ENCODE measurements at places on chromosomes 6 and 20.

- peak; percentile 77 for DNase-seq
Observed at GRCh38 chr6:106167096-106167814, 81.1 kb downstream of the PRDM1 start.

DNA sequence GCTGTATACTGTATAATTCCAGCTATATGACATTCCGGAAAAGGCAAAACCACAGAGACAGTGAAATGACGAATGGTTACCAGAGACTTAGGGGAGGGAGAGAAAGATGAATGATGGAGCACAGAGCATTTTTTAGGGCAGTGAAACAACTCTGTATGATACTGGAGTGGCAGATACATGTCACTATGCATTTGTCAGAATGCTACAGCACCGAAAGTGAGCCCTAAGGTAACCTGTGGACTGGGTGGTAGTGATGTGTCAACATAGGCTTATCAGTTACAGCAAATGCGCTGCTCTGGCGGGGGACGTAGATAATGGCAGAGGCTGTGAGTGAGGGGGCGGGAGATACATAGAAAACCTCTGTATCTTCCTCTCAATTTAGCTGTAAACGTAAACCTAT, 201.3 kb upstream of the SSTR4 start:
- no peak for DNase-seq

DNA sequence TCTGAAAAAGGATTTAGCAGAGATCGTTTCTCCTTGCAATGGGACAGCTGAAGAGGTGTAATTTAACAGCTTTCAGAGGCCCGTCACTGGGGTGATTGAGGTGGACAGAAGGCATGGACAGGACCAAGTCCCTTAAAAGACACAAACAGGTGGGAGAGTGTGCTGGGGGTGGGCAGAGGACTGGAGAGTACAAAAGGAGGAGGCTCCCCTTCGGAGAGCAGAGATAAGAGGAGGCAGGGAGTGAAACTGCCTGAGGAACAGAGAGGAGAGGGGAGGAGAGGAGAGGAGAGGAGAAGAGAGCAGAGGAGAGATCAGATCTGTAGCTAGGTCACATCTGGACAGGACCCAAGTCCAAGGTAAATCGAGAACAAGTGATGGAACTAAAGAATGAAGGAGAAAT, 48.6 kb upstream of the PKHD1 start:
- DNase-seq = no peak

- DNase-seq = no peak
Observed at GRCh38 chr20:19936466-19937200, 80.5 kb upstream of the NAA20 start.

DNA sequence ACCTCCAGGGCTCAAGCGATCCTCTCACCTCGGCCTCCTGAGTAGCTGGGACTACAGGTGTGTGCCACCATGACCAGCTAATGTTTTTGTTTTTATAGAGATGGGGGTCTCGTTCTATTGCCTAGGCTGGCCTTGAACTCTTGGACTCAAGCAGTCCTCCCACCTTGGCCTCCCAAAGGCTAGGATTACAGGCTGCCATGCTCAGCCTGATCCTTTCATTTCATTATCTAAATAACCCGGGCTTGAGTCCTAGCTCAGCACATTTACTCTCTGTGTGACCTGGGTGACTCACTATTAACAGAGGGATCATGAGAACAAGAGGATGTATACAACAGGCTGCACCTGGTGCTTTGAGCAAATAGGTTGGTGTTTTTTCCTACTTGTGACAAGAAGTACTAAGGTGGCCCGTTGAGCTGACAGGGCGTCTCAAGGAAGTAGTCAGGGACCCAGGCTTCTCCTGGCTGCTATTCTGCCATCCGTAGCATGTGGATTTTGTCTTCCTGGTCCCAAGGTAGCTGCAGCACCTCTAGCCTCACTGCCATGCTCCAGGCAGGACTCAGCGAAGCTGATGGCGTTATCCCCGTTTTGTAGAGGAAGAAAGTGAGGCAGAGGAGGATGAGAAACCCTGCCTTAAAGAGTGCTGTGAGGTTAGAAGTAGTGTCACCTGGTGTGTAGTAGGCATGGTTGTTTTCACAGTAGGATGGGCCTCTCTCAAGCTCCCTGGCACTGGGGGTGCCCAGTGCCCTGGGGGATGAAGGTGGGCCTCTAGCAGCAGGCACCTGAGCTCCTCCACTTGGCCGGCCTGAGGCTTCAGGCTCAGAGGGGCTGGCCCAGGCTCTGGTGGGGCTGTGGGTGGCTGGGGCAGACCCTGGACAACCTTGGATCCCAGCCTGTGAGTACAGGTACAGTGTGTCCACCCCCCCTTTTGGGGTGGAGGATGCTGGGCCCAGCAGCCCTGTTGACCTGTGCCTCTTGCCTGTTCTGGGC, 62.4 kb downstream of the ADNP start:
- DNase-seq = no peak
